ENCODE measurements at places on chromosomes 2 and 18.
A peak's percentile ranks its signal among the peaks of the same experiment; 100 is the strongest.

DNA sequence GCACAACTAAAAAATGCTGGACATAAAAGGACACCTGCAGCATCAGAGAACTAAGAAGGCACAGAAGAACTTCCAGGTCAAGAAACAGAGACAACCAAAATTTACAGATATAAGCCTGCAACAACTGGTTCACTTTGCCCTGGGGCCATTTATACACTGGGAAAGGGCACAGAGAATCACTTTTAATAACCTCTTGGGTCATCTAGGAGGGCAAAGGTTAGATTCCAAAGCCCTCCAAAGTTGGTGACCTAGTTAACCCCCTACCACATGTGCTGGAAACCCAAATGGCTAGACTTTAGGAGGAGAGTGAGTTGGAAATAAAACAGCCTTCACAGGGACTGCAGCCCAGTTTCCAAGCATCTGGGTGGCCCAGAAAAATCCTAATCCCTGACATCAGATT, 3.3 kb downstream of the RNU4ATAC start:
- DNase-seq = no peak

DNA sequence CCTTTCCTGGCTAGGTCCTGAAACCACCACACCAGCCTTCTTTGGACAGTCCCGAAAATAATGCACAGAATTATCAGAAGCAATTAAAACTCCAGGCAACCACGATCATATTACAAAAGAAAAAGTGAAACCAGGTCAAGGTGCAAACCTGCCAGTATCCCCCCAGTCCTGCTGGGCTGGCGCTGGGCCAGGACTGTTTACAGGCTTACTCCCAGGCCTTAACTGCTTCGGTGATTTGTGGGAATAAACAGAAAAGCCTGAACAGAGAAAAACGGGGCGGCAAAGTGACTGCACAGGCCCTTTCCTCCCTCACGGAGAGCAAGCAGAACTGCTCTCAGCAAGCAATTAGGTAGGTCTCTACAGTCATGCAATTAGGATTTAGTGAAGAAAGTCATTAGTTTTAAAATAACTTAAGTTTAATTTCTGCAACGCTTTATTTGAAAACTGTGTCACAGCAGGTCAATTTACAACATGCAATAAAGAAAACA, 1.3 kb downstream of the HDAC4 start:
- peak; percentile 15 for DNase-seq

DNA sequence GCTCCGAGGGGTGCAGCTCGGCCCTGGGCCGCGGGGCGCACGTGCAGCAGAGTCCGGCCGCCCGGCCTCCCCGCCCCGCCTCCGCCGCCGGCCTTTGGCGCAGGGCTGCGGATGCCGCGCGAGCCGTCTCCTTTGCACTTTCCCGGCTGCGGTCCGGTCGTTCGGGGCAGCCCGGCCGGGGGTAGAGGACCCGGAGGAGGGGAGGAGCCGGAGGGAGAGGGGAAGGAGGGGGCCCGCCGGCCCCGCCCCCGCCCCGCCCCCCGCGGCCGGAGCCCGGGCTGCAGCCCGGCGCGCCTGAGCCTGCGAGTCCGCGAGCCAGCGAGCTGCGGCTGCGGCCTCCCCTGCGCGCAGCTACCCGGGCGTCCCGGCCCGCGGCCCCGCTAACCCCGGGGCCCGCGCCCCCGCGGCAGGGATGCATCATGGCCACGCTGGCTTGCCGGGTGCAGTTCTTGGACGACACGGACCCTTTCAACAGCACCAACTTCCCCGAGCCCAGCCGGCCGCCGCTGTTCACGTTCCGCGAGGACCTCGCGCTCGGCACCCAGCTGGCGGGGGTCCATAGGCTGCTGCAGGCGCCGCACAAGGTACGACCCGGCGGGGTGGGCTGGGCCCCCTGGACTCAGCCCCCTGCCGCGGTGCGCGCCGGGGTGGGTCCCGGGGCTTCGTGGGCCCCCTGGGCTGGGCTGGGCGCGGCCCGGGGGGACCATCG, at the start of gene FHOD3:
TSS of gene FHOD3 (plus strand) at position 297 of the 709 bp plus-strand sequence. CDS start at position 420, 123 bp downstream.
- no peak for DNase-seq

- no peak for DNase-seq
Measured at GRCh38 chr2:237682856-237683670, 55.7 kb downstream of the LRRFIP1 start.

DNA sequence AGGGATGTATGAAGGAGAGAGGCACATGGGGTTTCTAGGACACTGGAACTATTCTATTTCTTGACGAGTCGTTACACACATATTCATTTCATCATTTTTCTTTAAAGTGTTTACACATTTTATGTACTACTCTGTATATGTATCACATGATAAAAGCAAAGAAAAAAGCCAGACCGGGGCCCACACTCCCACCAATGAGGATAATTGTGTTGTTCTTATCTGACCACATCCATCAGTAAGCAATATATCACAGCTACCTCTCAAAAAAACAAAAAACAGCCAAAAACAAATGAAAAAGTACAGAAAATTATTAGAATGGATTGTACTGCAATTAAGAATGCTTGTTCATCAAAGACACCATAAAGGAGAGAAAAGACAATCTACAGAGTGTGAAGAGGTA, 14.2 kb upstream of the CNRIP1 start:
- DNase-seq = no peak

GRCh38 chr18:48228841-48229240, 180.3 kb downstream of the ZBTB7C start:
- no peak for DNase-seq

- no peak for DNase-seq
Measured at GRCh38 chr2:238290091-238290509, 1.7 kb upstream of the PER2 start.

GRCh38 chr2:145743011-145743410, 1223.1 kb upstream of the ZEB2 start:
- no peak for DNase-seq

GRCh38 chr2:233083782-233084181, 23.6 kb downstream of the INPP5D start:
- no peak for DNase-seq

DNA sequence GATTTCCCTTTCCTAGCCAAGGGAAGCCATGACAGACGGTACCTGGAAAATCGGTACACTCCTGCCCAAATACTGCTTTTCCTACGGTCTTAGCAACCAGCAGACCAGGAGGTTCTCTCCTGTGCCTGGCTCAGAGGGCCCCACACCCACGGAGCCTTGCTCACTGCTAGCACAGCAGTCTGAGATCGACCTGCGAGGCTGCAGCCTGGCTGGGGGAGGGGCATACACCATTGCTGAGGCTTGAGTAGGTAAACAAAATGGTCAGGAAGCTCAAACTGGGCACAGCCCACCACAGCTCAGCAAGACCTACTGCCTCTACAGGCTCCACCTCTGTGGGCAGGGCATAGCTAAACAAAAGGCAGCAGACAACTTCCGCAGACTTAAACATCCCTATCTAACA, 6.8 kb upstream of the CD207 start:
- DNase-seq = no peak

DNA sequence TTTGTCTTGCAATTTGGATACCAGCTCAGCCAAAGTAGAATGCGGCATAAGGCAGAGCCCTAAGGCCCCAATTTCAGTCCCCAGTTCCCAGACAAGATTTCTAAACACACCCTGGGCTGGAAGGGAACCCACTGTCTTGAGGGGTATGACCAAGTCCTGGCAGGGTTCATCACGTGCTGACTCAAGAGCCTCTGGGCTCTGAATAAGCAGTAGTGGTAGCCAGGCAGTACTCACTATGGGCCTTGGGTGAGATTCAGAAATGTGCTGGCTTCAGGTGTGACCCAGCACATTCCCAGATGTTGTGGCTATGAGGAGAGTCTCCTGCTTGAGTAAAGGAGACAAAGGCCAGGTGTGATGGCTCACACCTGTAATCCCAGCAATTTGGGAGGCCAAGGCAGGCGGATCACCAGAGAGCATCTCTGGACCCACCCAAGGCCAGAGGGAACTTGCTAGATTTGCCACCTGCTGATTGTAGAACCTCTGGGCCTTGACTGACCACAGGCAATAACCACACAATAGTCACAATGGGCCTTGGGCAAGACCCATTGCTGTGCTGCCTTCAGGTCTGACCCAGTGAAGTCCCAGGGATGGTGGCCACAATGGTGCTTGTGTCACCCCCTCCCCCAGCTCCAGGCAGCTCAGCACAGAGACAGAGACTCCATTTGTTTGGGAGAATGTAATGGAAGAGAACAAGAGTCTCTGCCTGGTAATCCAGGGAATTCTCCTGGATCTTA, 74.9 kb downstream of the ATL2 start:
- no peak for DNase-seq

GRCh38 chr2:2664989-2665833, 334.1 kb upstream of the MYT1L start:
- DNase-seq = no peak

GRCh38 chr2:142668420-142668819, 209.0 kb upstream of the KYNU start:
- no peak for DNase-seq

DNA sequence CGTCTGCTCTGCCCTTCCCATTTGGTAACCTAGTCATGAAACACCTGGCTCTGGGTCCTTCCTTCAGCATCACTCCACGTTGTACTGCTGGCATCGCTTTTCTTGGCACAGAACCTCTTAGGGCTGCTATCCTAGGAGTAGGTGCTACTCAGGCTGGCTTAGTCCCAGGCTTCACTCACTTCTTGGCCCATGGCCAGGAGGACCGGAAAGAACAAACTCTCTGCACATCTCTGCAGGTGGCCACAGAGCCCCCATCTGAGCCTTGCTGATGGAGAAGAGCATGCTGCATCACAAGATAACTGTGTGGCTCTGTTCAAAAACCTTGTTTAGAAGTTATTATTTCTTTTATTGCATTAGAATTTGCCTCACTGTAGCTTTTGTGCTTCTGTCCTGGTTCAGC, 447.2 kb upstream of the TNP1 start:
- no peak for DNase-seq

DNA sequence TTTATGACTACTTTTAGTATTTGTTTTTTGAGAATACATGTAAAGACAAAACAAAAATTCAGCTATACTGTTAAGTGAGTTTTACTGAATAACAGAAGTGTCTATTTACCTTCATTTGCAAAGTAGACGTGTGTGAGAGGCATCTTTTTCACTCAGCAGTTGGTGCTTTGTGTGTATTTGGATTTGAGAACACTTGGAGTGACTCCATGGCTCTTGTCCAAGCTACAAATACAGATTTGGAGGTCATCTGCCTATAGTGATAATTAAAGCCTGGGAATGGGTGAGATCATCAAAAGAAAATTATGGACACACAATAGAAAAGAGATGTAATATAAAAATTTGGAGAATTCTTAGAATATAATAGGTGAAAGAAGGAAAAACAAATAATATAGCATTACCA, 6.2 kb downstream of the NAB1 start:
- DNase-seq = no peak

DNA sequence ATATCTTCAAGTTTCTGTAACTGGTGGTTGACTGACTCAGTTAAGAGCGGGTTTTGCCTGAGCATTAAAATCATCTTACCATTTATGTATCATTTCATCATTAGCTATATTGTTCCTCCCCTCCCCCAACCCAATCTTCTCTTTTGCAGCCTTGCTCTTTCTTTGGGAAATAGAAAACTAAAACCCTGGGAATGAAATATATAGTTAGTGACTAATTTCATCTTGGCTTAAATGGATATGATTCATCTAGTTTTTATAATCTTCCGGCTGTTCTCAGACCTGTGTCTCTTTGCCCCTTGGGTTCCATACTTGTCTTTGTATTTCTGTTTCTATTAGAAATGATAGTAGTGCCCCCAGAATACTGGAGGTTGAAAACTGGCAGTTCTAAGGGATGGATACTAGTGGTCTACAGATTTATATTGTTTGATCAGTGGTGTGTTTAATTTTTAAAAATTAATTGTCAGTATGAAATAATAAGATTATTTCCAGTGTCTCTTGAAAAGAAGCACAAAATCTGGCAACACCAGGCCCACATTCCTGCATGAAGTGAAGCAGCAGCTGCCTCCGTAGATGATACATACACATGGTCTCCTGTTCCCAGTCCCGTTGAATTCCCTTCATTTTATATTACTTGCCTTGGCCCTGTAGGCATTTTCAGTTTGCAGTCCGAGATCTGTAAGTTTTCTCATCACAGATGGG, 44.5 kb downstream of the PHLPP1 start:
- no peak for DNase-seq

GRCh38 chr2:85476624-85477023, 58.1 kb downstream of the SH2D6 start:
- DNase-seq = no peak

DNA sequence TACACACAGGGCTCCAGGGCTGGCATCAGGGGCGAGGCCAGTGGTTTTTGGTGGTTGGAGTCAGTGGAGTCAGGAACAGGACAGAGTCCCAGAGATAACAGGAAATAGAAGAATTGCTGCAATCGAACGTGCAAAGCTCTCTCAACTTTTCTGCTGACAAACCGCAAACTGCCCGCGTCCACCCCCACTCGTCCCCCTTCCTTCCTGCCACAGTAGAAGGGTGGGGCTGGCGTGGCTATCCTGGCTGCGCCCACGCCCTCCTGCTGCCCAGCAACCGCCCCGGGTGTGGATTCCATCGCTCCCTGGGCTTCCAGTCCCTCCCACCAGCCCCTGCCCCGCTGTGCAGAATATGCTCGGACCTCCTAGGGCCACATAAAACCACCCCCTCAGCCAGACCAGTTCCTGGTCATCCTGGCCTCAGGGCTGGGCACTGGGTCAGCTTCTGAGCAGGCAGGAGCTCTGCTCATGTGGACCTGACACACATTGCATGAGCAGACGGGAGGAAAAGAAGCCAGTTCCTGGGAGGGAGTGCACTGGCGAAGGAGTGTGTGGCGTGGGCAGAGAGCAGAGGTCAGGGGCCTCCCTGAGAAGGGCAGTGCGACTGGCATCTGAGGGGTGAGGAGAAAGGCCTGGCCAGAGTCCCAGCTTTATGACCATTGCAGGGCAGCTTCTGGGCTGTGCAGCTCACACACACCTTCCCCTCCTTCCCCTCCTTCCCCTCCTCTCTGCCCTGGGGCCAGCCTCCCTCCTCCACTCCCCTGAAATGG, 85.4 kb upstream of the ATG16L1 start:
- DNase-seq = peak; percentile 56

- DNase-seq = peak; percentile 58
Measured at GRCh38 chr2:30266051-30266621, 34.8 kb downstream of the LBH start.

DNA sequence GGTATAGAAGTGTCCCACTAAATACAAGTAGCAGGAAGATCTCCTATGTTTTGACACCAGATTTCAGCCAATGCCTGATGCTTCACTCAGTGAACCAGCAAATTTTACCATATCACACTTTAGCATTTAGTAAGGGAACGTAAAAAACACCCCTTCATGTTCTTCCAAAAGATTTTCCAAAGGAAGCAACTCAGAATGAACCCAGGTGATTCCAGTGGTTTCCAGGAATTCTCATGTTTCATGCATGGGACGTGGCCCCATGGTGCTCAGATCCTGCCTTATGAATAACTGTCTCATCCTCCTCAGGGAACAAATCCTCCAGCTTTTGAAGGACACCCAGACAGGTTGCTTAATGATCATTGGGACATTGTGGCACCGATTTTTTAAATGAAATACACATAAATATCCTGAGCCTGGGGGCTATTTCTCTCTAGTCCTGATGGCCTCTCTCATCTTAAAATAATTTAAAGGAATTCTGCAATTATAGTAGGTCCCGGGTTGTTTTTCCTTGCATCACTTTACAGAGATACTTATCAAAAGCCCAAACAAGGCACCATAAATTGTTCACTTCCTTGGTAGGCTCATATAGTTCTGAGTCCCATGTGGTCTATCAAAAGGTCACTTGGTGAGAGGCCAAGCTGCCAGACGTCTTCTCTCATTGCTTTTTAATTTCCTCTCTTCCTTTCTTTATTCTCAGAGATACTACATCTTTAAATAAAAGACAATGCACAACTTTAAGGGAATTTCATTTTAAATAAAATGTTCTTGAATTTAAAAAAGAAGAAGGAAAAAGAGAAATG, 261.0 kb downstream of the ZNF516 start:
- DNase-seq = no peak

- no peak for DNase-seq
Measured at GRCh38 chr2:18123577-18123976, 245.1 kb downstream of the KCNS3 start.

GRCh38 chr18:31576670-31577069, 15.0 kb upstream of the TTR start:
- no peak for DNase-seq
